GM12891 (cell line): ENCODE measurements at places on chromosomes 5 and 9.

DNA sequence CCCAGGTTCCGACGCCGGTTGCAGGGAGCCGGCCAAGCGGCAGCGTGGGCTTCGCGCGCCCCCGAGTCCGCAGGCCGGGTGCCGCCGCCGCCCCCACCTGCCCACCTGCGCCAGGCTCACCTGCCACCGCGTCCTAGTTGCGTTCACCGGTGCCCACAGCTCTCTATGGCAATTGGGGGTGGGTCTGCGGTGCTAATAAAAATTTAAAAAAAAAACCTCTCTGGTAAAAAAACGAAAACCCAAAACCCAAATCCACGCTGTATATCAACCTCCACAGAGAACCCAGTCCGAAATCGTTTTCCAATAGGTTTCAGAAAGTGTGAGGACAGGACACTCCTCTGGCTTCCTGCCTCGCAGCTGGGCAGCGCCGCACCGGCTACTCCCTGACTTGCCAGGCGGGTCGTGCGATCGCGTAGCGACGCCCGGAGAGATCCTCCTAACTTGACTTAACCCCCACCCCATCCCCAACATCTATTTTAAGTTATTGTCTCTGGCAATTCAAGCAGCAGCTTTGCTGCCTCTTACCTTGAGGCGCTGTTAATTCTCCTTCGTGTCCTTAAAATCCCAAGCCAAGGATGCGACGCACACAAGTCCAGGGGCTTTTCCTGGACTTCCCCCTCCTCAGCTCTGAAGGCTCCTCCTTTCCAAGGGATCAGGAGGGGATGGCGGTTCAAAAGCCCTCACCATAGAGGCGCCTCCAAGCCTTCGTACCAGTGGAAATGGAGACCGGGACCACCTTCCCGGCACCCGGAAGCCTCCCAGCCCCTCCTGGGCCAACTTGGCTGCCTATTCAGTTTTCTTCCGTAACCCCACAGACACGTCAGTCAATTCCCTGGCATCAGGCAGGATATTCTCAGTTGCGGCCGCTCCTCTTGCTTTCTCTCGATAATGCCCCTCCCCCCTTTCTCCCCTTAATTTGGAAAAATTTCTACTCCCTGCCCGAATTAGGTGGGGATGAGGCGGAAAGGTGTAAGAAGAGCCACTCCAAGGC lies 1639.4 kb upstream of the C9orf72 start:
- DNase-seq: no peak

DNA sequence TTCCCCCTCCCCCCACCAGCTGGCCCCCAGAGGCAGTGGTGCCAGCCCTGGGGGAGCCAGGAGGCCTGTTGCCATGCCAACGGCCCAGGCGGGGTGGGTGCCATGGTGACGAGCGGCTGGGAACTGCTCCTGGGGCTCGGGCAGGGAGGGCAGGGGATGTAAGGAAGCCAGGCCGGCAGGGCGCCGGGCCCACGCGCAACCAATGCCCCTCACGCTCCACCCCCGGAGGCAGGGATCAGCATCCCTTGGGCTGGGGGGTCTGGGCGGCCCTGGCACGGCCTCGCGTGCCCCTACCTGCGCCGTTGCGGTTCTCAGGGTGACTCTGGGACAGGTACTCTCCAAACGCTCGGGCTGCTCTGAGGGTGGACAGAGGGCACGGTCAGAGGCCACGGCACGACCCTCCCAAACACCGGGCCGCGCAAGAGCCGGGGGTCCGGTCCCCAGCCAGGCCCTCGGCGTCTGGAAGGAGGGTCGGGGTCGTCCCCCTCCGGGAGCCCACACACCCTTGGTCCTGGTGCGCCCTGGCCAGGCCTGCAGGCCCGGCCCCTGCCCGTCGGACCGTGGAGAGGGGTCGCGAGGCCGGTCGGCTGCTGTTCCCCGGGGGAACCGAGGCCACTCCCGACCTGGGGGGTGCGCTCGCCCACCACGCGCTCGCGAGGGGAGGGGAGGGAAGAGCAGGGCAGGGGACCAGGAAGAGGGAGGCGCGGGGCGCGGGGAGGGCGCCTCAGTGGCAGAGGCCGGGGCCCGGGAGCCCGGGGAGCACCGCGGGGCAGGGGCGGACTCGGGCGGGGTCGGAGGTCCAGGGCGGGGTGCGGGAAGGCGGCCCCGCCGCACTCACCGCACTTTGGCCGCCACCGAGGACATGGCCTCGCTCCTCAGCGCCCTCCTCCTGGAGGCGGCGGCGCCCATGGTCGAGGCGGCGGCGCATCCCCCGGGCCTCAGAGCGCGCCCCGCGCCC lies 661 bp downstream of the NSMF start:
- DNase-seq: no peak

DNA sequence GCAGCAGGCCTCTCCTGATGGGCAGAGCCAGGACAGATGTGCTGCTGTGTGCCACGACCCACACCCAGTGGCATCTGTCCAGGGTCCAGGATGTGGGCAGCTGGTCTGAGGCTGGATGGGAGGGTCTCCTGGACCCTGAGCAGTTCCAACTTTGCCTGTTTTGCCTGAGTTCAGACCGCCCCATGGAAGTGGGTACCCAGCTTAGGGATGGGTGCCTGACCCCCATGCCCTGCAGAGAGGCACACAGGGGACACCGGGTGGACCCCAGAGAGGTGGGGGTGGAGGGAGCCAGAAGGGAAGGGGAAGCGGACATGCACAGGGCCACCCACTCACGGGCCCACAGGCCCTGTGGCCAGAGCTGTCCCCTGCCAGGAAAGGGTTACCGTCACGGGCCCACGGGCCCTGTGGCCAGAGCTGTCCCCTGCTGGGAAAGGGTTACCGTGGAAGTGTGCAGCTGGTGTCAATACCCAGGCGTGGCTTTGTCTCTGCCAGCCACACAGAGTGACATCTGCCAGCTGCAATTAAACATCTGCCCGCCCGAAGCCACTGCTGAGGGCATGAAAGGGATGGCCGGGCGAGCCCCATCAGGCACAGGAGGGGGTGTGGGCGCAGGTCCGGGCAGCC lies 50.0 kb downstream of the NACC2 start:
- peak; percentile 13 for DNase-seq

DNA sequence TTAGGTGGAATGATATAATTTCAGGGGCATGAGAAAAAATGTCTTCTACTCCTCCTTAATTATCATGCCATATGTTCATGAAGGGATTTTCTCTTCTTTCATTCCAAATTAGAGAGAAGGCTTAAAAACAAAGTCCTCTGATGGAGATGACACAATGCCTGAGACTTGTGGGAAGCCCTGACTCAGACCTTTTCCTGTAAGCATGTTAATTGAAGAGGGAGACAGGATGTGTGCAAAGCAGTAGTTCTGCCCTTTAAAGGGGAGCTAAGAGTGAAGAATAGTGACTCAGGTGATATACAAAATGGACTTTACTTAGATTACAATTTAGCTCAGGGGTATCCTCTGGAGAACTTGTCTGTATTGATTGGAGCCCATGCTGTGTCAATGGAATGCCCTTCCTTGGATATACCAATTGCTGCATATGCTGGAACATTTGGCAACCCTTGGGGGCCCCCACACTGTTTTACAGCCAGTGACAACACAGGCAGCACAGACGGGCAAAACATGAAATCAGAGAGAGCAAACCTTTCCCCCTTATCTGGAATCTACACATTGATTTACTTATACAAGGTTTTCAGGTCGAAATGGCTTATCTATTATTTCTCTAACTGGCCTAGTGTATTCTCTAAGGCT lies 81.3 kb downstream of the IZUMO3 start:
- DNase-seq: no peak

- peak; percentile 20 for DNase-seq
Measured at GRCh38 chr9:5764130-5764868, 68.6 kb downstream of the ERMP1 start.

GRCh38 chr5:113330533-113331208 lies 104.1 kb downstream of the TSSK1B start:
- DNase-seq: peak; percentile 12
